Testis (tissue), 5 donors: ENCODE measurements at places on chromosomes 12 and 14.

DNA sequence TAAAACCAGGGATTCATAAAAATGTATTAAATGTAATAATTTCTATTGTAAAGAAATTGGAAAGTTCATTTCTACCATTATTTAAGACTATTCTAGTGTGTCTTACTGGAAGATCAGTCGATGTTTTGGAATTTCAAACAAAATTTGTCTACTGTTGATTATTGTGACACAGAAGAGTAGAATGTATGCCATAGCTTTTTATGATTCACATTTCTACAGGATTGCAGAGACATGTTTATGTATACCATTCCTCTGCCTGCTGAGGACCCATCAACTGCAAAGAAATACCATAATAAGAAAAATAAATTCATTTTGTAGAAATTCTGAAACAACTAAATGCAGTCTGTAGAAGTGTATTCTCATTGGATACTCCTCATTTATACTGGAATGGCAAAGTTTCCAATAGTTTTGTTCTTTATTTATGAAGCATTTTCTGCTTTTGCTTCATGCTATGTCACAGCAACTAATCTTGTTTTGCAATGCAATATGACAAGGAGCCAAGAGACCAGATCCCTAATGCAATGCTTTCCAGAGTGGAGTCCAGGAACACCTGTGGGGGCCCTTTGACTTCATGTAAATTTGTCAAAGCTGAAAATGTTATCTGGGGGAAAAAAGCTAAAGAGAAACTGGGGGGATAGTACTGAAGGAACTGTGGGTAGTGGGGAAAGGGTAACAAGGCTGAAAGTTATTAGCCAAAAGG, 172.9 kb upstream of the LRIG3 start:
- DNase-seq, result no peak

GRCh38 chr12:52164624-52165023, 27.2 kb downstream of the KRT80 start:
- DNase-seq, result no peak

- DNase-seq, result peak; percentile 35
Measured at GRCh38 chr12:50612882-50613281, 108.1 kb downstream of the DIP2B start.

DNA sequence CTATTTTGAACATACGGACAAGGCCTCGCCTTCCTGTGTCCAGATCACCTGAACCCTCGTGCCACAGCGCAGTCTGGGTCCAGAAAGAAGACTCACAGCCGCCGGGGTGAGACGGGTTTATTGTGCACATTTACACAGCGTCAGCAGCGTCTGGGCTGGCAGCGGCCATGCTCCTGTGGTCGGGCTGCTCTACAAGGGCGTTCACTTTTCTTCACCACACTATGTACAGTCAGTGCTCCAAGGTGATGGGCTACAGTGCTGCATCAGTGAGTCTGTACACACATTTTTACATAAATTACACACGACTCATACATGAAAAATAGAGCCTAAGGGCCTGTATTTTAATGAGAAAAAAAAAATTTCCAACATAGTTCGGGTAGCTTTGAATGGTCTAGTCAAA, 18.0 kb downstream of the ZFYVE21 start:
- DNase-seq, result no peak

GRCh38 chr12:31023271-31023724, 50.4 kb upstream of the DDX11 start:
- no peak for DNase-seq

- DNase-seq, result no peak
Measured at GRCh38 chr12:65232476-65233077, 45.9 kb upstream of the MSRB3 start.

- DNase-seq, result peak; percentile 25
Measured at GRCh38 chr12:131950182-131950913, 606 bp downstream of the EP400 start.

GRCh38 chr14:79021766-79022165, 851.6 kb downstream of the NRXN3 start:
- DNase-seq, result no peak

DNA sequence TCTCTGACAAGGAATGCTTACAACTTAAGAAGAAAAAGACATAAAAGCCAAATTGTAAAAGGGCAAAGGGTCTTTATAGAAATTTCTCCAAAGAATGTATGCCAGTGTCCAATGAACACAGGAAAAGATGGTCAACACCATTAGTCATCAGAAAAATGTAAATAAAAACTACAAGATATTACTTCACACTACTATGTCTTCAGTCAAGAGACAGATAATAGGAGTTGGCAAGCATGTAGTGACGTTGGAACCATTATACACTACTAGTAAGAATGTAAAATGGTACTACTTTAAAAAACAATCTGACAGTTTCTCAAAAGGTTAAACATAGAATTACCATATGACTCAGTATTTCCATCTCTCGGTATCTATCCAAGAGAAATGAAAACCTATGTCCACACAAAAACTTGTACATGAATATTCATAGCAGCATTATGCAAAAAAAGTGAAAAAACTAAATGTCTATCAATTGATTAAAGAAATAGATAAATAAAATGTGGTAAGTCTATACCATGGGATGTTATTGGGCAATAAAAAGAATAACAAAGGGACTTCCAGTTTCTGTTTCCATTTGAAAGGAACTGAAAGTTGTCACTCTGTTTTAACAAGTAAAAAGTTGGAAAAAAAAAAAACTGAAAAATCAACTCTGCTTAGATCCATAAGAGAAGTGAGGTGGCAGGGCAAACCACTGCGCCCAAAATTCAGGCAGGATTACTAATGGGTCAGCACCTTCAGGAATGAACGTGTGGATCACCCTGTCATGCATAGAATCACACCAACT, 69.8 kb downstream of the ALG10B start:
- no peak for DNase-seq

- DNase-seq, result no peak
Measured at GRCh38 chr12:95607642-95608041, 56.4 kb upstream of the USP44 start.

DNA sequence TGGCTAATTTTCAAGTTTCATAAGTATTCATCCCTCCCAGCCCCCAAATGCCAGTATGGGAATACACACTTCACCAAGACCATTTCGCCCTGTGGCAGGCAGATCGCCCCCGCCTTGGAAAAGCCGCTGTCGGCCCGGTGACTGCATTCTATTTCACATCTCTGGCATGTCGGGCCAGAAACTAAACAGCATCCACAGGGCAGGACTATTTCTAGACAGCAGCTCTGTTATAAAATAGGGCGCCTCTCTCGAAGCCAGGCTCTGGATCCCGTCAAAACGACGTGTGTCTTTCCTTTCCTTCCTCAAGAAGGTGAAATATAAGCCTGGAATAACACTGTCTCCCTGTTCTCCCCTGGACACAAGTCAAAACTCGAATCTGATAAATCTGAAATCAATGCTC, 56.8 kb downstream of the GSC start:
- no peak for DNase-seq

- no peak for DNase-seq
Measured at GRCh38 chr12:58914457-58914856, 5.8 kb downstream of the LRIG3 start.

DNA sequence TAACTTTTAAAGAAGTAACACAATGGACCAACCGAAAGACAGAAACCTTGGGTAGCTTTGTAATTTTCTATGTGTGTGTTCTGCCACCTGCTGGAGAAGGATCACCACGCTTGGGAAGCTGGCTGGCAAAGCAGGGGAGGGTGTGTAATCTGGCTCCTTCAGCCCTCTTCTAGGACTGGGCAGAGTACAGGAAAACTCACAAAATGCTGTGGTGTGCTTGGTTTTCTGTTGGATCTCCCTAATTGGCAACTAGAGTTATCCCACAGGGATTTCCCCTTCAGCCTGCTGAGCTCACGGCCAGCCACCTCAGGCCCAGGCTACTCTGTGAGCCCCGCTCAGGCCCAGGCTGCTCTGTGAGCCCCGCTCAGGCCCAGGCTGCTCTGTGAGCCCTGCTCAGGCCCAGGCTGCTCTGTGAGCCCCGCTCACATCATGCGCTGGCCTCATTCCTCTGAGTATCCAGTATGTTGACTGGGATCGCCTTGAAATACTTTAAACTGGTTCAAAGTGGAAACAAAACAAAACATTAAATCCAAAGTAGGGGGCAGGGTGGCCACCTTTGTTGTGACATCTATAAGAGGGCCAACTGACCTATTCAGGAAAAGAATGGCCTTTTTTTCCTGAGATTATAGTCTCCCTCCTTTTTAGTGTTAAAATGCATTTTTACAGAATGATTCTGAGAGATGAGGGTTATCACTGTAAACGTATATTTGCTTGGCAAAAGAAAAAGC, 52.0 kb upstream of the RNU6-8 start:
- DNase-seq, result peak; percentile 86

GRCh38 chr12:67370979-67371378, 101.8 kb downstream of the CAND1 start:
- no peak for DNase-seq

DNA sequence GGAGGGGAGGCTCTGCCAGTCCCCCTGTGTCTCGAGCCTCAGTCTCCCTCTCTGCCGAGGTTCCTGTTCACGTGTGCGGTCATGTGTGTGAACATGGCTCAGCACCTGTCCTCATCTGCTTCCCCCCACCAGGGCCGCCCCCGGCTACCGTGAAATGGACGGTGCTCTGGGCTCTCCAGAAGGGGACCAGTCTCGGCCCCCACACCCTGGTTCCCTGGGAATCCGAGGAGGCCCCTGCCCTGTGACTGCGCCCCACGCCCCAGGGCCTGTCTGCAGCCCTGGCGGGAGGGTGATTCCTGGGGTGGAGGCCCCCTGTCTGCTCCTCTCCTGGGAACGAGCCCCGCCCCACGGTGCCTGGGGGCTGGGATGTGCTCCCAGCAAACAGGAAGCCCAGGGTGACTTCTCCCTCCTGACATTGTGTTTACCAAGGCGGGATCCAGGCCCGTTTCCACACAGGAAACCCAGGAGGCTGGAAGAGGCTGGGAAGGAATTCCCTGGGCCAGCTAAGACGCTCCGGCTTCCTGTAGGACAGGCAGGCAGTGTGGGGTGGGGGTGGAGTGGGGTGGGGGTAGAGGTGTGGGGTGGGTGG, 46.6 kb downstream of the KIF26A start:
- no peak for DNase-seq

GRCh38 chr14:68401855-68402254, 391.0 kb downstream of the ZFP36L1 start:
- no peak for DNase-seq

GRCh38 chr12:132506328-132507160, 16.6 kb downstream of the FBRSL1 start:
- DNase-seq, result peak; percentile 96

- no peak for DNase-seq
Measured at GRCh38 chr12:95940514-95940913, 1.9 kb downstream of the CCDC38 start.

- no peak for DNase-seq
Measured at GRCh38 chr14:92956961-92957360, 34.0 kb downstream of the CHGA start.

DNA sequence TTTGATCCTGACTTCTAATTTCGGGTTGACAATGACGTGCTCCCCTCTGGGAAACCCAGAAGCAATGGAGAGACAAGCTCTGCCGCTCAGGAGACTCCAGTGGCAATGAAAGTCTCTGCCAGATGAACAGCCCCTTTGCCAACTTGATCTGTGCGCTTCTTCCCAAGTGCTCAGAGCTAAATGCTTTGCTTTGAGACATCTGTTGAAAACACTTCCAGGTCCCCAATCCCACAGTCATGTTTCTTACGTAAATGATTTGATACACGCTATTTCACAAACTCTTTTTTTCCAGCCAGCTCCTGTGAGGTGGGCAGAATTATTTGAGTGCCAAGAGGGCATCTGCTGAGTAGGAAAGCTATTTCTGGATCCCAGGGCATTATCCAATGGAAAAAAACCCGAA, 147.6 kb downstream of the RIMBP2 start:
- DNase-seq, result no peak

GRCh38 chr12:116697305-116697704, 40.6 kb downstream of the SPRING1 start:
- peak; percentile 34 for DNase-seq

DNA sequence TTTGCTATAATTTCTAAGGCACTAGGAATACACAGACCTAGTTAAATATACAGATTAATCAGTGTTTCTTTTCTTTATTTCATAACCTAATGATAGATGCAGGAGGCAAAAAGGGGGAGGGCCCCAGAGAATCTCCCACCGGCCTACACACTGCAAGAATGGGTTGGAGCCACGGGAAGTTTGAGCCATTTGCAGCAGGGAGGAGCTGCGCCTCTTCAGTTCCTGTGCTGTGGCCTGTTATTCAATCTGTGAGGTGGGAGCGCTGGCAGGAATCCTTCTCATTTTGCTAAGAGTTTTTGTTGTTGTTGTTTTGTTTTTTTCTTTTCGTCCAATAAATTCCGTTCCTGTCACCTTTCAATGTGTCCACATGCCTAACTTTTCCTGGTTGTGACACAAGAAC, 251.3 kb upstream of the RPL10L start:
- DNase-seq, result no peak

- no peak for DNase-seq
Measured at GRCh38 chr14:101893759-101894158, 70.6 kb upstream of the DYNC1H1 start.

- no peak for DNase-seq
Measured at GRCh38 chr14:96486705-96487104, 15.5 kb upstream of the PAPOLA start.

- no peak for DNase-seq
Measured at GRCh38 chr12:61514016-61514415, 746.2 kb upstream of the USP15 start.

- peak; percentile 56 for DNase-seq
Measured at GRCh38 chr14:77980475-77981321, 180.8 kb downstream of the ADCK1 start.

- DNase-seq, result no peak
Measured at GRCh38 chr12:9961106-9961505, 10.1 kb upstream of the CLEC12A start.

DNA sequence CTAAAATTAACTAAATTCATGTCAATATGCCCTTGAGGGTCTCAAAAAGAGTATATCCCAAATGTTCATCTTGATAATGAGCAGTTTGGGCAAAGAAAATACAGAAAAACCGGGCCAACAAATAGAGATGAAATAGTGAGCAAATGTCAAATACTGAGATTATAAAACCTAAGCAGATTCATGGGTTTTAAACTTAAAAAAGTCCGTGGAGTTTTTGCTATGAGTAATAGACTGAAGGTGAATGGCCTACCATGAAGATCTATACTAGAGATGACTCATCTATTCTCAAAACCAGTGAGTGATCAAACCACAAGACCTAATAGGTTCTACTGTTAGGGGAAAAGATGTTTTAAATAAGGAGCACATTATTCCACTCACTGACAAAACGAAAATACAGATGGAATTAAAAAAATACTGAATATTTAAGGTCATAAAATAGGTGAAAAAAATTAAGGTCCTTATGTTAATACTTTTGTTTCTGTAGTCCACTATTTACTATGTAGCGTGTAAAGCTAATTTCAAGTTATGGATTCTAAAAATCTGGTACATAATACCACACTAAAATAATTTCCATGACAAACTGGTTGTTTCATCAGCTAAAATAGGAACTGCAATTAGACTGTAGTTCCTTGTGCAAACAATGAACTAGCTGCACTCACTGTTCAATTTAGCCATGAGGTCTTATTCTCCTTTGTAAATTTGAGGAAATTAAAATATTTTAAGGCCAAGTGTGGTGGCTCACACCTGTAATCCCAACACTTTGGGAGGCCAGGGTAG, 5.0 kb downstream of the HNRNPC start:
- no peak for DNase-seq
